Kidney capillary endothelial cell (primary cell): ENCODE measurements at places on chromosomes 3 and 15.

DNA sequence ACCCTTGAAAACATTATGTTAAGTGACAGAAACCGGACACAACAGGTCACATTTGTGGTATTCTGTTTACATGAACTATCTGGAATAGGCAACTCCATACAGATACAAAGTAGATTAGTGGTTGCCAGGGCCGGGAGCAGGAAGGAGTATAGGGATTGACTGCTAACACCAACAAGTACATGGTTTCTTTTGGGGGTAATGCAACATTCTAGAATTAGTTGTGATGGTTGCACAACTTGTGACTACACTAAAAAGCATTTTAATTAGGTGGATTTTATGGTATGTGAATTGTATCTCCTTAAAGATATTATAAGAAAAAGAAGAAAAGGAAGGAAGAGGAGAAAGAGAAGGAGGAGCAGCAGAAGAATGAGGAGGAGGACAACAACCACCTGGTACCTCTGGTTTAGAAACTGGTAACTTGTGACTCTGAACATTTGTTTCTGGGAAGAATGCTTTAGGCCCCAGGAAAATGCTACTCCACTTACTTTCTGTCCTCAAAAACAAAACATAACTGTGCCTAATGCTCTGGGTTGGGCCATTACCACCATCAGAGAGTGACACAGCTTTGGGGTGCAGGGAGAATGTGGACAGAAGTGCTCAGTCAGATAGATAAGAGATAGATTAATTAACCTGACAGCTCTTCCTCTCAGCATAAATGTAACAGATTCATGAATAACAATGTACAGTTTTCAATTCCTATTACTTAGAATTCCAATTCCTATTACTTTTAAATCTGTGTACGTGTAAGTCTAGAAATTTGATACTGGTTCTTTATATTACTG is 20.3 kb downstream of the SETMAR start:
- DNase-seq = no peak

GRCh38 chr3:142916605-142917004 is 27.7 kb upstream of the PCOLCE2 start:
- no peak for DNase-seq

DNA sequence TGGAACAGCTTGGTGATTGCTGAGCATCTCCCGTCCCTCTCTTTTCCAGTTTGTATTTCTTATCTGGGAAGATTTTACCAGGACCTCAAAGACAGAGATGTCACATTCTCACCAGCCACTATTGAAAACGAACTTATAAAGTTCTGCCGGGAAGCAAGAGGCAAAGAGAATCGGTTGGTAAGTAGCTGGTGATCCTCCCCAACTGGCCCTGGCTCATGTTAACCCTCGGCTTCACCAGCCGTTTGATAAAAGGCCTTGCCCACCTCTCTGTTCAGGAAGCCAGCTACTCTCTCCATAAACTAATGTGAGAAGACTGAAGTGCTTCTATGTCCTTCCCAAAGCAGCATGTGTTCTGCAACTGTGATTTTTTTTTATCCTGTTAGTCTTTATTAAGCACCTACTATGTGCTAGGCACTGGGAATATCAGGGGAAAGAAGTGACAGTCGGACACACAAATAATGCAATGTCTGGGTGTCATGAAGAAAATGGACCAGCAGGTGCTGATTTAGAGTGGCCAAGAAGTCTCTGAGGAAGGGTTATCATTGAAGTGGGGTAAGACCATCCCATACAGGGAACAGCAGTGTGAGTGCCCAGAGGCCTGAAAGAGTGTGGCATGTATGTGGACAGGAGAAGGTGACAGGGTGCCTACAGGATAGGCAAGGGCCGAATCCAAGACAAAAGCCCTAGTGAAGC is 1.2 kb downstream of the MANF start:
- no peak for DNase-seq

DNA sequence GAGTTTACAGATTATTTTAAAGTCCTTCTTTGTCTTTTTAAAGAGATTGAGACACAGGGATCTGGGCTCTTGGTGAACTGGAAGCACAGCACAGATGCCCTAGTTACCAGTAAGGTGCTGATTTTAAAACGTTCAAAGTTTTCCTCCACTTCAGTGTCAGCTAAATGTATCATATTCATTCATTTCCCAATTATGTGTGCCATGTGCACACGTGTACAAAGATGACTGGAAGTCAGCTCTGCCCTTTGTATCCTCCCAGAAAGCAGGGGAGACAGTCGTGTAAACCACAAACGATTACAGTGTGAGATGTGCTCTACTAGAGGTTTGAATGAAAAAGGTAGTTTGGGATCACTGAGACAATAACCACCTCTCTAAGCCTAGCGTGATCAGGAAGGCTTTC is 730 bp downstream of the ZKSCAN7 start:
- peak; percentile 16 for DNase-seq

GRCh38 chr3:192490720-192491119 is 236.6 kb downstream of the FGF12 start:
- no peak for DNase-seq

DNA sequence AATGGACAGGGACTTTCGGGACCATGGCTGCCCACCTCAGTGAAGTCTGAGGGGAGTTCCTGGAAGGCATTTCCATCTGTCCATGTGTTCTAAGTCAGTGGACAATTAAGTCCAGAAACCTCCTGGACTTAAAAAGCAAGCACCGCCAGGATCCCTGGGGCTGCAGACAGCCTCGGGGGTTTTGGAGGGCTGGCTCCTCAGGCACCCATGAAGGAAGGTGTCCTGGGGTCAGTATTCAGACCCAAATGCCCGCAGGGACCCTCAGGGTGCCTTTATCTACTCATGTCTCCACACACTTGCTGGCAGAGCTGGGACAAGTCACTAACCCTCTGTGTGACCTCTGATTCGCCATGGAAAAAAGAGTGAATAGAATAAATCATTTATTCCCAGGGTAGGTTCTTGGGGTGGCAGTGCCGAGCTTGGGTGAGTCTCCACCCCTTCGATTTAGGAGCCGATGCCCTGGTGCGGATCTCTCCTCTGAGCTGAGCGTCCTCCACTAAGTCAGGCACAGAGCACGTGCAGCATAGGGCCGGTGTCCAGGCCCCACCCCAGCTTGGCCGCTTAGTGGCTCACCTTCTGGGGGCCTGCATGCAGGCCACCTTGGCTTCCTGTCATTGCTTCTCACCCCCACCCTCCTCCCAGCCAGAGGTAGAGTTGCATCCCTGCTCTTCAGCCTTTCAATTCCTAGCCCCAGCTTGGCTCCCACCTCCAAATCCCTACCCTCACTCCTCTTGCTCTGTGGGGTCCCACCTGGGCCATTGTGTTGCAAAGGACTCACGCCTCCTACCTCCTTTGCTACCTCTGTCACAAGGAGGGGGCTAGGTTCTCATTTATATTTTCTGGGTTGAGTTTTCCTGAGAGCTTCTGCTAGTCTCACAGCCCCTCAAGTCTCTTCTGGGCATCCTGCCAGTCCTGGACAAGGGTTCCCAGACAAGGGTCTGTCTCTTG is 19.9 kb downstream of the SLC6A6 start:
- DNase-seq = no peak

- no peak for DNase-seq
Measured at GRCh38 chr3:4251412-4251811, 51.8 kb upstream of the SETMAR start.

DNA sequence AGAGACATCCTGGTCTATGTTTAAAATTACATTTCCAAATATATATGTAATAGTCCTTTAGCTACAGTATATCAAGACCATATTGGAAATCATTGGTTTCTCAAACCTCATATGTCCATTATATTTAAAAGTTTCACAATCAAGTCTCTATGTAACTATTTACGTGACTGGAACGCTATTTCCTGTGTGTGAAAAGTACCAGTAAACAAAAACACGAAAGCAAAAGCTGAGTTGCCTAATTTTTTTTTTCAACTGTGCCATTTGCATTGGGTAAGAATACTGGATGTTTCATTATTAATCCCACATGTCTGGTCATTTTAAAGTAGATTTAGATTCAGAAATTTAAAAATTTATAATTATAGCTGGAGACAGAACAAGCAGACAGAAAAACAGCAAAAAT is 381.4 kb downstream of the TBC1D5 start:
- no peak for DNase-seq

DNA sequence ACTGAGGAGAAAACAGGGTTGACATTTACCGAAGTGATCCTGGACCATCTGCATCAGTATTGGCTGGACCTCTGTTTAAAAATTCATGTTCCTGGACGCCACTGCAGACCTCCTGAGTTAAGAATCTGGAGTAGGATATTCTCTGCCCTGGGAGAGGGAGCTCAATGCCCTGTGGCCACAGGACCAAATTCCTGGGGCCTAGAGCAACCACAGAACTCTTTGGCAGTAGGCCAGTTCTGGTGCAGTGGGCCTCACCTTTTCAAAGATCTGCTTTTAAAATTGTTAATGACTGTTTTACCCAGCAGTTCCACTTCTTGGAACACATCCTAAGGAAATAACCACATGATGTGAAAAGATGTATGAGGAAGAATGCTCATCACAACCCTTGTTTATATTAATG is 133.3 kb upstream of the ADPGK start:
- no peak for DNase-seq

- DNase-seq = no peak
Measured at GRCh38 chr3:167972502-167972901, 123.2 kb downstream of the GOLIM4 start.

DNA sequence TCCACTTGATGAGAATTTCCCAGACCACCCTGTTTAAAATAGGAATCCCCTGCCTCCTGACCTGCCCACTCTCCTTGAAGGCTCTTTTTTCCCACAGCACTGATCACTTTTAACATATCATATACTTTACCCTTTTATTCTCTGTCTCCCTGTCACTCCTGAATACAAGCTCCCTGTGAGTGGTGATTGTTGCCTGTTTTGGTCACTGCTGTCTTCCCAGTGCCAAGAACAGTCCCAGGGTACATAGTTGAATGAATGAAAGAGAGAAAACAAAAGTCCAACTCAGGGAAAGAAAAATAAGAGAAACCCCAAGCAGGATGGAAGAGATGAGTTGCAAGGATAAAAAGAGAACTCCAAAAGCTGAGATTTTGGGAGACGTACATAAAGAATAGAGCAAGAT is 500.3 kb upstream of the LMCD1 start:
- DNase-seq = no peak

- DNase-seq = no peak
Measured at GRCh38 chr3:78003090-78003489, 963.2 kb downstream of the ROBO2 start.

DNA sequence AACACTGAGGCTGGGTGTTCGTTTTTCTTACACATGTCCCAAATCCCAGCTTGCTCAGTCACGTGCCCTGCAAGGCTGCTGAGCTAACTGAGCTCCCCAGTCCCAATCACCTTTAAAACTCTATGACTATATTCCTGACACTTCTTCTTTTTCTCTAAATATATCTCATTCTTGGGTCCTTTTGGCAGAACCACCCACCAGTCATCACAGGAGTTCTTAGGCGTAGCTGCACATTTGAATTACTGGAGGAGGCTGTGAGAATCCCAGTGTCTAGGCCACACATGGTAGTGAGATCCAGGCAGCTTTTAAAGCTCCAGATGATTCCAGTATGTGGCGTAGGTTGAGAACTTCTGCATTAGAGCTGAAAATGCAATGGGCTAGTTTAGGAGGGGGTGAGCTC is 66.3 kb downstream of the ST8SIA2 start:
- no peak for DNase-seq

- no peak for DNase-seq
Measured at GRCh38 chr15:95989392-95989791, 341.1 kb upstream of the NR2F2 start.

DNA sequence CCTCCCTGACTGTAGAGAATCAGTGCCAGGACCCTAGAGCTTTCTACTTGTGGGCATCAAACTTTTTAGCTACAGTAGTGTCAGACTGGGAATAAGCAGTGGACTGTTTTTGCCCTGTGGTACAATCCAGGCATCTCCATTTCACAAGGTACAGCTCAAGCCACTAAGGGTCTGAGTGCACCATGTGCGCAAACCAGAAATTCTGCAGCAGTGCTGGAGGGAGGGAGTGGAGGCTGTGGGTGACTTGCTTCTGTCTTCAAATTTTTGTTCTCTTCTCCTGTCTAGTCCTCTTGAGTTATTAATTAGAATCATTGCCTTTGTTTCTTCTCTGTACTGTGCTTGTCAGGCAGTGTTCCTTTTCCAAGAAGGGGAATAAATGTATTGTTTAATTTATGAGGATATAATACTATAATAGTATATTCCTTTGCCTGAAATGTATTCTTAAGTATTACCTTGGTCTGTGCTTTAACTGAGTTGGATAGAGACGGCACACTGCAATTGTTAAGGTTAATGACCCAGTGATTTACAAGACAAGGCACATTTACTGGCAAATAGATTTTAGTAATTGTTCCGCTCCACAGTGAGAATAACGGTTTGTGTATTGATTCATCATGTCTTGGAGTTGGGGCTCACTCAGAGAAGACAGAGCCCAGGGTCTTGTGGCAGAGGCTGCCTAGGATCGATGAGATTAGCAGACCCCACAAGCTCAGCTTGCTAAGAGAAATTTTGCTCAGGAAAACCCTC is 390.6 kb upstream of the CFAP20DC start:
- no peak for DNase-seq

GRCh38 chr3:178306432-178307115 is 229.7 kb upstream of the KCNMB2 start:
- DNase-seq = no peak

- DNase-seq = no peak
Measured at GRCh38 chr3:81470524-81471278, 290.7 kb downstream of the GBE1 start.

GRCh38 chr15:29822100-29822683 is at the start of gene TJP1:
Gene TJP1, minus strand, starts transcription at chr15:29822468. Its CDS starts 440 bp downstream, at chr15:29822028.
- no peak for DNase-seq

DNA sequence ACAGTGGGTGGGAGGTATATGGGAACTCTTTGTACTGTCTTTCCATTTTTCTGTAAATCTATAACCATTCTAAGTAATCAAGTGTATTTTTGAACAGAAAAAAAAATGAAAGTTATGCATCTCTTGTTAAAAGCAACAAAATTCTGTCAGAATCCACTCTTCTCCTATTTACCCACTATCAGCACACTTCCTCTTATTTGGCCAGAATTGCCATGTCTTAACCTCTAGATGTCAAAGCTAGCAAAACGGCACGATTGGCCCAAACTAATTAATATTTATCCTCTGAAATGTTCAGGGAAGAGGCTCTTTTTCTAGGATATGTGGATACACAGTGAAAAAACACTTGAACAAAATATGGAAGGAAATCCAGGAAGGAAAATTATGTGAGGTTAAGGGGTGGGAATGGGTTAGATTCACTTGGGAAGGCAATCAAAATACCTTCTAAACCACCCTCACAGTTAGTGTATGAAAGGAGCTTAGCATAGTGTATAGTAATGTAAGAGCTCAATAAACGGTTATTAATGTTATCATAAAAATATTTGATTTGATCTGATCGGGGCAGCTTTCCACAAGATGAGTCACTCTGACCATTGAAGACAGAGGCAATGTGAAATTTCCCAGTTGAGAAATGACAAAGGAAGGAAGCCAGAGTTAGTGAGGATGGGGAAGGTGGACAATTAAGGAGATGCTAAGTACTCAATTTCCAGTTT is 20.1 kb upstream of the TGFBR2 start:
- no peak for DNase-seq

GRCh38 chr3:104452697-104453096 is 914.0 kb upstream of the ALCAM start:
- no peak for DNase-seq

- DNase-seq = no peak
Measured at GRCh38 chr3:55089211-55089610, 161.4 kb upstream of the LRTM1 start.
